MCF 10A (cell line): ENCODE measurements at places on chromosomes 2 and 18. TPM values are rescaled to one million over a fixed set of nuclear protein-coding genes. Genes with fewer than 3 reads are reported as not detected.

- no peak for DNase-seq
Observed at GRCh38 chr18:11482271-11482670, 127.1 kb upstream of the SLC35G4 start.

LRP2 gene
- total RNA-seq: 0.02 and 0.07 TPM in 2 replicates

DNA sequence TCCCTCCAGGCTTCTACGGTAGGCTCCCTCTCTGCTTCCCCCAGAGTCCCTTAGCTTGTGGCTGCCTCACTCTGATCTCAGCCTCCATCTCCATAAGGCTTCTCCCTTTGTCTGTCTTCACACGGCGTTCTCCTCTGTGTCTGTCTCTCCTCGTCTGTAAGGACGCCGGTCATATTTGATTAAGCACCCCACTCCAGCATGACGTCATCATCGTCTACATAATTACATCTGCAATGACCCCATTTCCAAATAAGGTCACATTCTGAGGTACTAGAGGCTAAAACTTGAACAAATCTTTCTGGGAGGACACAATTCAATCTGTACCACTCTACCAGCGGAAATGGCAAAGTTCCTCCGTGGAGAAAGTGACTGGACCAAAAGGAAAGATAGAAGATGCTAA, 8.3 kb upstream of the COL6A3 start:
- no peak for DNase-seq

- peak; percentile 88 for DNase-seq
Observed at GRCh38 chr2:233209533-233210171, 41.8 kb upstream of the ATG16L1 start.

DNA sequence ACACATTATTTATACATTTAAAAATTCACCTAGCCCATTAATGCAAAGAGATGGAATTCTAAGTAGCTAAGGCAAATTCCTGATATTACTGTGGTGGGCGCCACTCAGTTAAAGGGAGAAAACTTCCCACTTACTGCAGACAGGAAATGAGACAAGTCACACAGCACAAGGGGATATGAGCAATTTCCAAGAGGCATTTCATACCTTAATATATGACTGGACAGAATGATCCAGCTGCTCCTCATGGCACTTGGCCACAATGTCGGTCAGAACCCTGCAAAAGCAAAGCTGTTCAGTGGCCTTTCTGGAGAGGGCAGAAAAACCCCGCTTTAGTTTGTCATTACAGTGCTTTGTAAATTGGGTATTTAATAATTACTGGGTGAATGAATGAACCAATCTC, 121.4 kb upstream of the CCDC195 start:
- peak; percentile 75 for DNase-seq

GRCh38 chr2:127365211-127365643, 22.5 kb downstream of the MAP3K2 start:
- no peak for DNase-seq

RELCH gene
- 20.7 and 24.7 TPM in 2 replicates for total RNA-seq

GRCh38 chr2:99928470-99929053, 213.8 kb downstream of the AFF3 start:
- no peak for DNase-seq

GRCh38 chr2:36582538-36582937, 15.4 kb downstream of the FEZ2 start:
- no peak for DNase-seq

DNA sequence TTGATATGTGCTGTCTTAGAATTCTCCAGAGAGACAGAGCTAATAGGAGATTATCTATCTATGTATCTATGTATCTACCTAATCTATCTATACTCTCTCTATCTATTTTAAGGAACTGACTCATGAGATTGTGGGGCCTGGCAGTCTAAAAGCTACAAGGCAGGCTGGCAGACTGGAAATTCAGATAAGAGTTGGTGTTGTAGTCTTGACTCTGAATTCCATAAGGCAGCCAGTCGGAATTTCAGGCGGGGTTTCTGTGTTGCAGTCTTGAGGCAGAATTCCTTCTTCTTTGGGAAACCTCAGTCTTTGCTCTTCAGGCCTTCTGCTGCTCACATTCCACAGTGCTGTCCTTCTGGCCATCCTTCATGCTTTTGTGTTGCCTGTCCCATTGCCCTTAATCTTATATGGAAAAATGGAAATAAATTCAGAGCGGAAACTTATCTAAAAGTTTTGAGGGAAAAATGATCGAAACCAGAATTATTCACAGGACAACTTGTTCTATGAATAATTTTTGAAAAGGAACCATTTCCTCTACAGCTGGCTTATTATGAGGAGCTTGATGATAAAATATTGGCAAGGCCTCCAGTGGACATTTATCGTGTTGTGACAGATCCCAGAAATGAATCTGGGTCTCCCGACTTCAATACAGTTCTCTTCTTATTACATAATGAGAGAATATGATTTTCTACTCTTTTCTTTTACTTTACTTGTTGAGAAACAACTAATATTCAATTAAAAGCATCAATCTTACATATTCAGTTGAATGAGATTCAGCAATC, 10.8 kb downstream of the IL1RL1 start:
- no peak for DNase-seq

- DNase-seq: no peak
Observed at GRCh38 chr18:28071199-28071598, 105.7 kb downstream of the CDH2 start.

DNA sequence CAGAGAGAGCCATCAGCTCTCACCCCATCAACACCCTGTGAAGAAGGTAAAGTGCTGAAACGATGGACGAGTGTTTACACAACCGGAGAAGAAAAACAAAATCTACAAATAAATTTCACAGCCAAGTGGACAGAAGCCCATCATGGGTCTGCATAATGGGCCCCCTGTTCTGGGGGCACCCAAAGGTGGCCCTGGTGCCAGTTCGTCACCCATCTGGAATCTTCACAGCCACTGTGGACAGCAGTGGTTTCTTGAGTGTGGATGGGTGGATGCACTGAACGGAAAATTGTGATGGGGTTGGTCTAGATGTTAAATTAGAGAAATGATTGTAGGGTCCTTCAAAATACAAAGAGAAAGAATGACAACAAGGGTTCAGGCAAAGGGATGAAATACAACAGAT, 38.8 kb downstream of the ANKMY1 start:
- no peak for DNase-seq

TSPYL6 gene
- not detected in 2 replicates for total RNA-seq

CGREF1 gene
- total RNA-seq: 10.9 and 12.9 TPM in 2 replicates

CASP10 gene
- 0.19 and 0.27 TPM in 2 replicates for total RNA-seq

- DNase-seq: no peak
Observed at GRCh38 chr2:10897956-10898355, 13.8 kb upstream of the KCNF1 start.

PDE1A gene
- total RNA-seq: 0.15 and 0.30 TPM in 2 replicates

C1D gene
- total RNA-seq: 17.4 and 22.4 TPM in 2 replicates

GRCh38 chr18:79405781-79406575, 10.2 kb downstream of the NFATC1 start:
- DNase-seq: no peak

- DNase-seq: no peak
Observed at GRCh38 chr18:79933765-79934164, 17.7 kb downstream of the SLC66A2 start.

DNA sequence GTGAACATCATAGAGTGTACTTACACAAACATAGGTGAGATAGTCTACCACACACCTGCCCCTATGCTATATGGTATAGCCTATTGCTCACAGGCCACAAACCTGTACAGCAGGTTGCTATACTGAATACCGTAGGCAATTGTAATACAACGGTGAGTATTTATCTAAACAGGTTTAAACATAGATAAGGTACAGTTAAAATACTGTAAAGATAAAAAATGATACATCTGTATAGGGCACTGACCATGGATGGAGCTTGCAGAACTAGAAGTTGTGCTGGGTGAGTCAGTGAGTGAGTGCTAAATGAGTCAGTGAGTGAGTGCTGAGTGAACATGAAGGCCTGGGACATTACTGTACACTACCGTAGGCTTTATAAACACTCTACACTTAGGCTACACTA, 267.0 kb upstream of the HS6ST1 start:
- peak; percentile 41 for DNase-seq

- peak; percentile 21 for DNase-seq
Observed at GRCh38 chr18:45046228-45046627, 365.5 kb downstream of the SETBP1 start.
